ENCODE measurements at places on chromosomes 3 and 15. TPM values are rescaled to one million over a fixed set of nuclear protein-coding genes. Genes with fewer than 3 reads are reported as not detected.

The C3orf70 gene
- total RNA-seq, result 2.6 TPM

The TNIK gene
- total RNA-seq, result 9.0 TPM

GRCh38 chr15:44130778-44131177, 64.3 kb downstream of the FRMD5 start:
- no peak for DNase-seq

- no peak for DNase-seq
These were observed 64.9 kb upstream of the LIMD1 start for GRCh38 chr3:45529697-45530096.

DNA sequence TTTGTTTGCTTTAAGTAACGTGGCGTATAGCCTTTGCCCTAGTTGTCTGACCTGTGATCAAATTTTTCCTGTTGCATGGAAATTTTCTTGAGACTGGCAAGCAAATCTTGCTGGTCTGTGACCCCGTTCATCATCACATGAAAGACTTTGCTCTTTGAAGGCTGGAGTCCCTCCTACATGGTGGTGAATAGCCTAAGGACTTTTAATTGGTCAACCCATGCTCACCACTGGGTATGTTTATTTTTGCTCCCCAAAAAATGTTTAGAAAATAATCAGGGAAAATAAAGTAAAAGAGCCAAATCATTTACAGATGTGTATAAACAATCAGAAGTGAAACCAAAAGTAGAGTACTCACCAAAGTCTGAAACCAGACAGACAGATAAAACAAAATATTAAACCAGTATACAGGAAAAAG, 1075.3 kb upstream of the ALCAM start:
- no peak for DNase-seq

- no peak for DNase-seq
These were observed 18.6 kb upstream of the SLC24A5 start for GRCh38 chr15:48102167-48102566.

- DNase-seq, result no peak
These were observed 9.7 kb downstream of the ITIH4 start for GRCh38 chr3:52820736-52821135.

GRCh38 chr3:36366308-36366707, 14.0 kb upstream of the STAC start:
- no peak for DNase-seq

All from right atrium auricular region (tissue), 2 donors.